Effector CD4-positive, alpha-beta T cell (primary cell): ENCODE measurements at places on chromosomes 5 and 9.

DNA sequence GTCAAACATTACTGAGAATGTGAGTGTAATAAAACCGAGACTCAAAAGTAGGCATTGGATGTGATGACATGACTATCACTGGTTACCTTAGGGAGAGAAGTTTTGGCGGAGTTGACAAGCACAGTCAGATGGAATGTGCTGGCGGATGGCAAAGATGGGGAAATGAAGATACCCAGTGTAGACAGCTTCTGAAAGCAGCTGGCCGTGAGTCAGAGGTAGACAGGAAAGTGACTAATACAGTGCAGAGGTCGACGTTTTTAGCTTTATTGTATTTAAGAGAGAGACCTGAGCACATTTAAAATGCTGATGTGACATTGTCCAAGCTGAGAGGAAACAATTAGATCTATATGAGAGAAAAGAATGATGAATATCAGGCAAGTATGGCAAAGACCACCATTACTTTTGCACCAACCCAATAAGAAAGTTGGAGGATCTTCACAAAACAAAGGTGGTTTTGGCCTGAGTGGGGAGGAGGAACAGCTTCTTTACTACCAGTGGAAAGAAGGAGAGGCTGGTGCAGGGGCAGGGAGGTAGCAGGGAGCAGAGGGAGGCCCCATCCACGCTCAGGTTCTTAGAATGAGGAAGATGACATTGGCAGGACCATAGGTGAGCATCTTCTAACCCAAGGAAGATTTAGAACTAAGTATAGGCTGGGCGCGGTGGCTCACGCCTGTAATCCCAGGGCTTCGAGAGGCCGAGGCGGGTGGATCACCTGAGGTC lies 36.7 kb upstream of the KCNIP1 start:
- no peak for DNase-seq

GRCh38 chr9:15253786-15254185 lies 53.2 kb downstream of the TTC39B start:
- no peak for DNase-seq

GRCh38 chr5:133226186-133226585 lies 174.4 kb downstream of the HSPA4 start:
- no peak for DNase-seq

- no peak for DNase-seq
Observed at GRCh38 chr5:139019211-139019610, 144.1 kb upstream of the LRRTM2 start.

GRCh38 chr9:128553728-128554127 lies 1.3 kb downstream of the SPTAN1 start:
- DNase-seq = no peak

DNA sequence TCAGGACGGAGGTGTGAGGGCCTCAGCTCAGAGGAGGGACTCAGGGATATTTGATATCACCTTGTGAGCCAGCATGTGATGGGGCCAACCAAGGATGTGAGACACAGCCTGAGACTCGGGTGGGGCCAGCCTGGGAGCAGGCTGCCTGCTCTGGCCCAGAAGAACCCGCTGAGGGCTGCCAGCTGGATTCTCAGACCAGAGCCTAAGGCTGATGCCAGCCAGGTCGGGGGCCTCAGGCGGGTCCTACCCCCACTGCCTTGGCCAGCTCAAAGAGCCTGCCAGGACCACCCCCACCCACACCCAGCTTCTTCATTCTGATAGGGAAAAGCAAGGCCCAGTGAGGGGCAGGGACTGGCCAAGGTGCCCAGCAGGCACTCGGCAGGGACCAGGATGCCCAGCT lies 20.3 kb upstream of the DUSP1 start:
- no peak for DNase-seq

DNA sequence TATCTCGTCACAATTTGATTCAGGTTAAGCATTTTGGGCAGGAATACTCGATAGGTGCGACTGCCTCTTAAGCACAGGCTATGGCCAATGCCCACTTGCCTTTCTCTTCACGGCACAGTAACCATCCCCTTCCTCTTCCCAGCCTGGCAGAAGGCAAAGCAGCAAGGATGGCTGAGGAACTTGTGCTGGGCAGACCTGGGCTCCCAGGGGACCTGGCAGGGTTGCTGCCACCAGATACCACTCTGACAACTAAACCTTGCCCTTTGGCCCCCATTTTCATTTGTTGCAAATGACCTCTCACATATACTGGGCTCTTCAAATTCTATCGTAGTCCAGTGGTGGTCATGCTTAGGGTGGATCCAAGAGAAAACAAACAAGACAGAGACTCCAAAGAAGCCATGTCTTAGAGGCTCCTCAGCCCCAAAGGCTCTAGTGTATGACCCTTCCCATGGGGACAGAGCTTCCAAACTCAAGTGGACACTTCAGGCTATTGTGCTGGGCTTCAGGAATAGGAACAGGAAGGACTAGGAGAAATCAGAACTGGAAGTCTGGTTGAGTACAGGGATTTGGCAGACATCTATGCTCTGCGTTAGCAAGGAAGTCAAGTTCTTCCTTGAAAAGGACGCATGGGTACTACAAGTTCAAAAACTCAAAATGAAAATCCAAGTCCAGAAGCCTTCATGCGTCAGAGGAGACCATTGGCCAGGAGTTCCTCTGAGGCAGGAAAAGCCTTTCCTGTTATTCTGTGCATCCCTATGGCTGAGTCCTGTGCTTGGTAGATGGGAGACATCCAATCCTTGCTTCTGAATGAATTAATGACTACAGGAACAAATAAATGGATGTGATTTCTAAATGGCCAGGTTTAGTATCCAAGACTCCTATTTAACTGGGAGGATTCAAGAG lies 64.6 kb upstream of the PLPP1 start:
- no peak for DNase-seq

DNA sequence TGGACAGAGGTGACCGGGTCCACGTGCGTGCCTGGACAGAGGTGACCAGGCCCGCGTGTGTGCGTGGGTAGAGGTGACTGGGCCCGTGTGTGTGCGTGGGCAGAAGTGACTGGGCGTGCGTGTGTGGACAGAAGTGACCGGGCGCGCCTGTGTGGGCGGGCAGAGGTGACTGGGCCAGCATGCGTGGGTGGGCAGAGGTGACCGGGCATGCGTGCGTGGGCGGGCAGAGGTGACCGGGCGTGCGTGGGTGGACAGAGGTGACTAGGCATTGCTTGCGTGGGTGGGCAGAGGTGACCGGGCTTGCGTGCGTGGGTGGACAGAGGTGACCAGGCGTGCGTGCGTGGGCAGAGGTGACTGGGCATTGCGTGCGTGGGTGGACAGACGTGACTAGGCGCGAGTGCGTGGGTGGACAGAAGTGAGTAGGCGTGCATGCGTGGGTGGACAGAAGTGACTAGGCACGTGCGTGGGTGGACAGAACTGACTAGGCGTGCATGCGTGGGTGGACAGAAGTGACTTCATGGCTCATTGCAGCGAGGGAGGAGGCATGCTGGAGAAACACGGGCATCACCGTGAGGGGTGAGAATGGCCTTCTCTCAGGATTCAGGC lies 254.1 kb upstream of the IRX4 start:
- DNase-seq = no peak

DNA sequence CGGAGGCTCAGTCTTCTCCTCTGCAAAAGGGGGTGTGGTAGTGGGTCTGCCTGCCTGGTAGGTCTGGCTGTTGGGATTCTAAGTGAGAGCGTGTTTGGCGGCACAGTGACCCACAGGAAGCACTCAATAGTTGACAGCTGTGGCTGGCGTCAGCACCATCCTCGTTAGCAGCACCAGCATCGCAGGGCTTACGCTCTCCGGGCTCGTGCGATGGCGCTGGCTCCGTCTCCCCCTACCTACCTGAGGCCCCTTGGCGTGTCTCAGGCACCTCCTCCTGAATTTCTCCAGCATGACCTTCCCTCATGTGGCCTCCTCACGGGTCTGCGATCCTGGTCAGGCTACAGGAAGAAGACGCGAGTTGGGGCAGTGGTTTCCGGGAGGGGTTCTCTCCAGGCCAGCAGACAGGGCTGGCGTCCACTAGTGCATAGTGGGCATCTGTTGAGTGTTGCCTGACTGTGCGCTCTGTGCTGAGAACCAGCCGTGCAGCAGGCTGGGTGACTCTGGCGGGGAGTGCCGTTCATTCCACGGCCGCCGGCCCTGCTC lies 66.9 kb downstream of the HMCN2 start:
- no peak for DNase-seq

DNA sequence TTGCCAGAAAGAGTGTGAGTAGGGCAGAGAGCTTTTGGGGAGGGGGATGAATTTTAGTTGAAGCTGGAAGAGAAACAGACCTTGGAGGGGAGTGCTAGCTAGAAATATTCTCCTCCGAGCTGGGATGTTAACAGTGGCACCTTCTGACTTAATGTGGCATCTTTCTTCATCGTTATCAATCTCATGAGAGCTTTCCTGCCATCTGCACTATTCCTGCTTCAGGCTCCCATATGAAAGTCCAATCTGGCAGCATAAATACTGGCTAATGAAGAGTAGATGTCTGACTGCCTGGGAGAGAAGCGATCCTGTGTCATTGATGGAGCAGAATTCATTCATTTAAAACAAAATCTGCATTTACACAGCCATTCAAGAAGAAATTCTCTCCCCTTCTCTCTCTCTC lies 284.5 kb downstream of the TMEM38B start:
- DNase-seq = no peak
